T-cell (primary cell): ENCODE measurements at places on chromosomes 7 and 10. TPM values are rescaled to one million over a fixed set of nuclear protein-coding genes. Genes with fewer than 3 reads are reported as not detected.

The HMX3 gene
- total RNA-seq = not detected

DNA sequence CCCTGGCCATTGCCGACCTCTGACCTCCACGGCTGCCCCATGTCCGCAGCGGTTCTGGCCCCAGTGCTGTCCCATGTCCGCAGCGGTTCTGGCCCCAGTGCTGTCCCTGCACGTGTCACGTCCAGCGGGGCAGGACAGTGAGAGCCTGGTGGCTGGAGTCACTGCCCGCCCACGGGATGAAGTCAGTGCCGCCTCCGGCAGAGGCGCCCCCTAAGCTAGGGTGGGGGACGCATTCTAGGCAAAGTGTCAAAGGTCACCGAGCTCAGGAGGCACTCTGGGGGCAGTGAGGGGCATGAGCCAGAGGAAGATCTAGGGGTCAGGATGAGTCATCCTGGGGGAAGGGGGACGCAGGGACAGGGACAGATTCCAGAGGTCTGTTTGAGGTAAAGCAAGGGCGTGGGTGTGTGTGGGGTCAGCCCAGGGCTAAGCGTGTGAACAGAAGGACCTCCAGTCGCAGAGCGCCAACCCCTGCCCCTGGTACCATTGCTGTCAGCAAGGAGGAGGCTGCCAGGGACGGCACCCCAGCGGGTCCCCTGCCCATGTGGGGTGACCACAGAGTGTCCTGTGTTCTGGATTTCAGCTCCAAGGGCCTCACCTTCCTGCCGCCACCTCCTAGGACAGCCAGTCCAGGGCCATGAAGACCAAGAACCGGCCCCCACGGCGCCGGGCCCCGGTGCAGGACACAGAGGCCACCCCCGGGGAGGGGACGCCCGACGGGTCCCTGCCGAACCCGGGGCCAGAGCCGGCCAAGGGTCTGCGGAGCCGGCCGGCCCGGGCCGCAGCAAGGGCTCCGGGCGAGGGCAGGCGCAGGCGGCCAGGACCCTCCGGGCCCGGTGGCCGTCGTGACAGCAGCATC, 665 bp downstream of the BHLHA15 start:
- no peak overlapping the region for H3K27ac ChIP-seq
- no peaks in the 10 kb centered on the region for H3K27me3 ChIP-seq
- H3K4me1 ChIP-seq = no peaks in the 10 kb centered on the region
- no peak for DNase-seq
- H3K4me3 ChIP-seq = no peak overlapping the region

DNA sequence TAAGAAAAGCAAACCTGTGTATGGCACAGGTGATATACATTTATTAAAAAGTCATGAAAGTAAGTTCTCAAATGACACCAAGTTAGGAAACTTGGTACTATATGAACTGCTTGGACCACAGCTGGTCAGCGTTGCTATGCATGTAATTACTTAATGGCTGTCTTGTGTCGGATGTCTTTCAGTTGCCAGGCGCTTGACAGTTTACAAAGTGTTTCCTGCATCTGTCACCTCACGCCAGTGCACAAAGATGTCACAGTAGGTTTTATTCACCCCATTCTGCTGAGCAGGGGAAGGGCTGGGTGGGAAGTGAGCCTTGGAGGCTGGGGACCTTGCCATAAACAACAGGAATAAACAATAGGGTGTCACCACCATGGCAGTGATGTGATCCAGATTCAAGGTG, 35.8 kb downstream of the ADAM12 start:
- H3K4me3 ChIP-seq = no peak overlapping the region
- no peak overlapping the region for H3K27ac ChIP-seq
- no peaks in the 10 kb centered on the region for H3K27me3 ChIP-seq
- H3K4me1 ChIP-seq = no peaks in the 10 kb centered on the region
- DNase-seq = no peak

DNA sequence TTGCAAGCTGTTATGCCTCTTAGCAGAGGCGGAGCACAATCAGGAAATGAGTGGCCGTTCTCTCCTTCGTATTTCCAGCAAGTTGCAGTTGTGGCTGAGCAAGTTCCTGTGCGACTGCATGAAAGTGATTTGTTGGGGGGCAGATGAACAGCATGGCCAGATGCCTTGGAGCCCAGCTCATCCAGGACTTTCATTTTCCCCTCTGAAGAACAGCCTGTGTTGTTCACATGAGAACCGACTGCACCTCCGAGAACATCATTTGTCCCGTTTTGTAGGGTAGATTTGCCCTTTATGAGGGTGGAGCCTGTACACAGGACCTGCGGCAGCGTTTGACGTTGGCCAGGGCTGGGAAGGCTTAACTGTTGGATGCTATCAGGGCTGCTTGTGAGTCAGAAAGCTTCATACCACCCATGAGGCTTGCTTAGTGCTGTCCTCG, 4.4 kb downstream of the BAG3 start:
- DNase-seq = peak; percentile 38
- peak overlapping the region; percentile 22 for H3K4me3 ChIP-seq
- H3K36me3 ChIP-seq = no peaks in the 10 kb centered on the region
- H3K27me3 ChIP-seq = no peaks in the 10 kb centered on the region

GRCh38 chr10:129419397-129419796, 47.6 kb upstream of the MGMT start:
- no peak overlapping the region for H3K4me3 ChIP-seq
- no peak overlapping the region for H3K27ac ChIP-seq
- no peaks in the 10 kb centered on the region for H3K36me3 ChIP-seq
- no peaks in the 10 kb centered on the region for H3K27me3 ChIP-seq

- H3K4me1 ChIP-seq = no peaks in the 10 kb centered on the region
- no peak overlapping the region for H3K27ac ChIP-seq
- no peak overlapping the region for H3K4me3 ChIP-seq
- no peak for DNase-seq
- H3K27me3 ChIP-seq = no peaks in the 10 kb centered on the region
- H3K36me3 ChIP-seq = no peaks in the 10 kb centered on the region
These were observed 21.9 kb upstream of the FOXP2 start for GRCh38 chr7:114392686-114393085.

The ZEB1 gene
- 39.9 TPM for total RNA-seq

DNA sequence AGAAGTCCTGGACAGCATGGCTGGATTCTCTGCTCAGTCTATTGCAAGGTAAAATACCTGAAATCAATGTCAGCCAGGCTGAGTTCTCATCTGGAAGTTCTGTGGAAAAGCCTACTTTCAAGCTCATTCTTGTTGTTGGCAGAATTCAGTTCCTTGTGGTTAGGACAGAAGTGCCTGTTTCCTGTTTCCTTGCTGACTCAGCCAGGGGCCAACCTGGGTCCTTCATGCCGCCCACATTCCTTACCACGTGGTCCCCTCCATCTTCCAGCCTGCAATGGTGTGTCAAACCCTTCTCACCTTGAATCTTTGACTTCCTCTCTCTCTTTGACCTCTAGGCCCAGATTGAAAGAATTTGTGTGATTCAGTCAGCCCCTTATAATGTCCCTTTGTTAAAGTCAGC, 197.1 kb upstream of the STK17A start:
- DNase-seq = no peak
- no peaks in the 10 kb centered on the region for H3K4me1 ChIP-seq
- H3K27me3 ChIP-seq = no peaks in the 10 kb centered on the region
- H3K36me3 ChIP-seq = no peaks in the 10 kb centered on the region
- H3K4me3 ChIP-seq = no peak overlapping the region
- no peak overlapping the region for H3K27ac ChIP-seq

DNA sequence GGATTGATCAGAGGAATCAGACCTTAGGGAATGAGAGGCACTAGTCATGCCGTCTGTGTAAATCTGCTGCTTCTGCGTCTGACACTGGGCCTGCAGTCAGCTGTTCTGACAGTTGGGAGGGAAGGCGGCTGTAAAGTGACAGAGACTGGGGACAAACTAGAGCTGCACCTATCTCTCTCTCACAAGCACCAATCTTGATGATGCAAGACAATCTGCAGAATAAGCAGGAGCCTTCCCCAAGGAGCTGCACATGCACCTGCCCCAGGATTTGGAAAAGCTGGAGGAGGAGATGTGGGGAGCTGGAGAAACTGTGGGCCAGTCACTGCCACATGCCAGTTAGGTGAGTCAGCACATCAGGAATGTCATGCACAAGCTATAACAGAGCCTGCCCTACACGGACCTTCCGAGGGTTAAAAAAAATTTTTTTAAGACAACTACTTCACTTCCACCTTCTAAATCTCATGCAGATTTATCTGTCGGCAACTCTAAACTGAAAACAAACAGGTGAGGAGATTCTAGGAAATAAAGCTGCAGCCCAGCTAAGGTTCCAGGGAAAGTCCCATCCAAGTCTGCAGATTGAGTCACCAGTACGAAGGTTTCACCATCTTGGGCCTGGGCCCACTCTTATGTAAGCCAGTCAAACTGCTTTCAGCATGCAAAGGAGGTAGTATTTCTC, 39.2 kb downstream of the ENO4 start:
- no peak overlapping the region for H3K27ac ChIP-seq
- H3K36me3 ChIP-seq = no peaks in the 10 kb centered on the region
- H3K4me3 ChIP-seq = no peak overlapping the region
- H3K4me1 ChIP-seq = no peaks in the 10 kb centered on the region

- no peaks in the 10 kb centered on the region for H3K4me1 ChIP-seq
- H3K36me3 ChIP-seq = no peaks in the 10 kb centered on the region
- H3K27me3 ChIP-seq = no peaks in the 10 kb centered on the region
- DNase-seq = no peak
These were observed 515.7 kb downstream of the SORCS1 start for GRCh38 chr10:106648534-106649481.

- no peaks in the 10 kb centered on the region for H3K36me3 ChIP-seq
- H3K4me1 ChIP-seq = peaks cover 10% of the 10 kb centered on the region
- no peak for DNase-seq
- H3K27me3 ChIP-seq = peaks cover 22% of the 10 kb centered on the region
- no peak overlapping the region for H3K4me3 ChIP-seq
These were observed 18.0 kb downstream of the PALD1 start for GRCh38 chr10:70496341-70497119.

- peaks cover 27% of the 10 kb centered on the region for H3K27me3 ChIP-seq
- no peaks in the 10 kb centered on the region for H3K36me3 ChIP-seq
- no peaks in the 10 kb centered on the region for H3K4me1 ChIP-seq
- H3K27ac ChIP-seq = no peak overlapping the region
- DNase-seq = no peak
These were observed 193.1 kb downstream of the WDR37 start for GRCh38 chr10:1249142-1249920.

The ACHE gene
- total RNA-seq = 0.84 TPM

DNA sequence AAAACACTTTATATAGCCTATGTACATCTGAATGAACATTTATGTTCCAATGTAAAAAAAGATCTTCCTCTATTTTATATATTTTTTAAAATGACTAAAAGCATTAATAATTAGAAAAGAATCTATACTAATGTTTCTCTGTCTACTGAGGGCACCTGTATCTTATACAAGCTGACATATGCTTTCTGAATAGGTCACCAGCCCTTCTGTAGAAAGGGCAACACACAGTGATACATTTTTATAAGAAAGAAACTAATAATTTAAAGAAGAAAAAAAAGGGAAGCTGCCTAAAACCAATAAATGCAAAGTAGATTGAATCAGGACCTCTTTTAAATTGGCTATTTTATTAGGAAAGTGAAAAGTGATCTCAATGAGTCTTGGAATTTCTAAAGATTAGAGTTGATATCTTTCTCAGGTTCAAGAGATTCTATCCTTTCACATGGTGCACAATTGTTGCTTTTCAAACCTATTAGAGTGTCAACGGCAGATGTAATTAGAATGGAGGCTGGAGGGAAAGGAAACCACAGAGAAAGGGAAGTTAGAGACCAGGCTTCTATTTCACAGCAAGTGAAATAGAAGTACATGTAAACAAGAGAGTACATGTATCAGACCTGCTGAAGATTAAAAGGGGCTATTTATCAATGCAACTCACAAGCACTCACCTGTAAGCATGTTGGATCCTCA, 6.3 kb downstream of the MTPN start:
- no peaks in the 10 kb centered on the region for H3K27me3 ChIP-seq
- no peak for DNase-seq
- H3K36me3 ChIP-seq = peaks cover 2% of the 10 kb centered on the region
- H3K4me1 ChIP-seq = peaks cover 38% of the 10 kb centered on the region
- no peak overlapping the region for H3K27ac ChIP-seq
- no peak overlapping the region for H3K4me3 ChIP-seq

- DNase-seq = no peak
- H3K4me3 ChIP-seq = no peak overlapping the region
- no peaks in the 10 kb centered on the region for H3K27me3 ChIP-seq
- peaks cover 3% of the 10 kb centered on the region for H3K4me1 ChIP-seq
These were observed 7.5 kb downstream of the CCDC186 start for GRCh38 chr10:114166494-114166893.

DNA sequence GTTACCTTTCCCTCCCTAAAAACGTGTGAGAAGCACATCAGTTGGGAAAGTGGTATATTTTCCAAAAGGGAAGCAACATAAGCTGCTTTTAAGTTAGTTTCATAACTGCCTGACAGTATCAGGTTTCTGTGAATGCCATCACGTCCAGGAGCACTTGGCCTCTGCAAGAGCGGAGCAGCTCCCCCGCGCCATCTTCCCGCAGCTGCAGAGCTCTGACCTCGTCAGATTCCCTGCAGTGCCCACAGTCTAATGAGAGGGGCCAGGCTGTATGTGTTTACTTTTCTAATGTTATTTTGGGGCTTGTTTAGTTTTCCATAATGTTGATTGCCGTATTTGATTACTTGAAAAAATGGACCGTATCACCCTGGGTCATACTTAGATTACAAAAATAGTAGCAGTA, 74.2 kb downstream of the MGMT start:
- H3K27ac ChIP-seq = no peak overlapping the region
- H3K4me1 ChIP-seq = no peaks in the 10 kb centered on the region
- peaks cover 6% of the 10 kb centered on the region for H3K36me3 ChIP-seq
- H3K4me3 ChIP-seq = no peak overlapping the region
- no peak for DNase-seq

The PLCE1 gene
- 0.03 TPM for total RNA-seq

The ABCB8 gene
- total RNA-seq = 79.0 TPM

The DPP6 gene
- total RNA-seq = not detected

DNA sequence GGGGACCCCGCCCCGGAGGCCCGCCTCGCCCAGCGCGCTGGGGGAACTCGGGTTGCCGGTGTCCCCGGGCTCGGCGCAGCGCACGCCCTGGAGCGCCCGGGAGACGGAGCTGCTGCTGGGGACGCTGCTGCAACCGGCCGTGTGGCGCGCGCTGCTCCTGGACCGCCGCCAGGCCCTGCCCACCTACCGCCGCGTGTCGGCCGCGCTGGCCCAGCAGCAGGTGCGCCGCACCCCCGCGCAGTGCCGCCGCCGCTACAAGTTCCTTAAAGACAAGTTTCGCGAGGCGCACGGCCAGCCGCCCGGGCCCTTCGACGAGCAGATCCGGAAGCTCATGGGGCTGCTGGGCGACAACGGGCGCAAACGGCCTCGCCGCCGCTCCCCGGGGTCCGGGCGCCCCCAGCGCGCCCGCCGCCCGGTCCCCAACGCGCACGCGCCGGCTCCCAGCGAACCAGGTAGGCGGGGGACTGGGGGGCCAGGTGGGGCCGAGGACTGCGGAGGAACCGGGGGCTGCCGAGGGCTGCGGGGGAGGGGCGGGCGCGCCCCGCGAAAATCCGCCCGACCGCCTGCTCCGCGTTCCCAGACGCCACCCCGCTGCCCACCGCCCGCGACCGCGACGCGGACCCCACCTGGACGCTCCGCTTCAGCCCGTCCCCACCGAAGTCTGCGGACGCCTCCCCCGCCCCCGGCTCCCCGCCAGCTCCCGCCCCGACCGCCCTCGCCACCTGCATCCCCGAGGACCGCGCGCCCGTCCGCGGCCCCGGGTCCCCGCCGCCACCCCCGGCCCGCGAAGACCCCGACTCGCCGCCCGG, 574 bp downstream of the UTF1 start:
- H3K4me1 ChIP-seq = peaks cover 16% of the 10 kb centered on the region
- H3K4me3 ChIP-seq = no peak overlapping the region
- no peak overlapping the region for H3K27ac ChIP-seq
- no peaks in the 10 kb centered on the region for H3K36me3 ChIP-seq

- H3K4me3 ChIP-seq = no peak overlapping the region
- no peaks in the 10 kb centered on the region for H3K4me1 ChIP-seq
- no peaks in the 10 kb centered on the region for H3K27me3 ChIP-seq
- no peaks in the 10 kb centered on the region for H3K36me3 ChIP-seq
These were observed 348.1 kb downstream of the TFEC start for GRCh38 chr7:115682507-115682906.
